Stimulated activated CD4-positive, alpha-beta T cell treated with anti-CD3 and anti-CD28 coated beads, Interleukin-15, amount 100 ng/mL, for 1 hour (primary cell): ENCODE measurements at places on chromosomes 7 and 10.

DNA sequence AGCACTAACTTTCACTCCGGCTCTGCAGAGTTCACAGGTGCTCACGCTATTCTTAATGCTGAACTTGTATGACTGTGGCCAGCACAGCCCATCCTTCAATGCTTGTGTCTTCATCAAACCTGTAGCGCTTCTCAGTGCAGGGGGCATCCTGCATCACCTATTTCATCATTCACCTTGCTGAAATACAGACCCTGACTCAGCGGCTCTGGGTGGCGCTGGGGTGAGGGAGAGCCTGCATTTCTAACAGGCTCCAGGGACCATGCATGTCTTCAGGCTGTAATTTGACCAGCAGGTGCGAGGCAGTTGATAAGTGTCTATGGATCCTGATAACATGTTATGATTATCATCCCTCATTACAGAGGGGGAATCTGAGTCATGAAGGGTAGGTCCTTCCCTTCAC, 89.3 kb downstream of the VOPP1 start:
- no peak for DNase-seq

DNA sequence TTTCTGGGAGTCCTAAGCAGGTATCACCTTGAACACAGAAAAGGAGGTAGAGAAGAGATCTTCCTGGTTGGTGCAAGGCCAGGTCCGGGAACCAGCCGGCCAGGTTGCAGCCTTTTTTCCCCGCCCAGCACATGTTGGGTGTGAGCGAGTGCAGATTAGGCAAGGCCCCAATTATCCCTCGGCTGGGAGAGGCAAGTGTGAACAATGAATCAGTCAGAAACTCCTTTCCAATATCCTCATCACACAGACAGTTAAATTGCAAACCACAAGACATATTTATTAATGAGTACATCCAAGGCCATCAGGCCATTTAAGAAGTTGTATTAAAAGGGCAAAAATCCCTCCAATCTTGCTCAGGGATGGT, 115.0 kb upstream of the AFAP1L2 start:
- DNase-seq, result no peak

DNA sequence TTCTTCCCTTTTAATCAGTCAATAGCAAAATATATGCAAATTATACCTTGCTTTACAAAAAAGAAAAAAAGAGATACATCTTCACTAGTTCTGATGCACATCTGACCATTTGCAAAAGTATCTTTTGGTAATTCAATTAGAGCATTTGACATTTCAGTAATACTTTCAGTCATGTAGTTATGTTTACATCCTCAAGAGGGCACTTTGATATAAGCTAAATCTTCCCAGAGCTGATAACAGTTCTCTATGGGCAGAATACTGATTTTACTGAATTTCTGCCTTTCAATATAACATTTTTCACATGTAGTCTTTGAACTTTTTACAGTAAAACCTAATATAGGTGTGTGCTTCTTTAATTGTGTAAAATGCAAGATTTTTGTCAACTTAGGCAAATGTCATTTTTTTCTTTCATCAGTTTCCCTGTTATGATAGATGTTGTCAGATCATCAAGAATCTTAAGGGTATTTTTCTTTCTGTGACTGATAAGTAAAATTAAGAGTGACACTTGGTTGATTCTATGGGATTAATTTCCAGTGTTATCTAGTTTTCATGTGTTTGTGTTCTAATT, 703.5 kb upstream of the SEMA3D start:
- no peak for DNase-seq

- no peak for DNase-seq
Observed at GRCh38 chr7:21094589-21094988, 307.9 kb upstream of the SP8 start.

GRCh38 chr7:133310232-133310862, 57.5 kb downstream of the EXOC4 start:
- DNase-seq, result no peak

DNA sequence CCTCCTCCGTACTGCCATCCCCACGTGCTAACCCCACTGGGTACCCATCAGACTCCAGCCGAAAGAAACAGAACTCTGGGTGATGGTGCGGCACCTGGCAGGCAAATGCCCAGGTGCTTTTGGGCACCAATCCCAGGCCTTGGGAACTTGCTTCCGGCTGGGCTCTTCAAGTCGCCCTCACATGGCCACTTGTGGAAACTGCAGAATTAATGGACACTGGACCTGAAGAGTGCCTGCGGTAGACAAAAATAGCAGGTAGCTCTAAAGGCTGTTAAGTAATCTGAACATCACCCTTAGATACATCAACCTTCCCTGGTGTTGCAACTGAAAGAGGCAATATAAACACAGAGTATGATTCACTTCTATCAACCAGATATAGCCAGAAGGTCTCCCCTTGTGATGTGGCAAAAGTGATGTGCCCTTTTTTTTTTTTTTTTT, 644.4 kb downstream of the GRM8 start:
- no peak for DNase-seq

DNA sequence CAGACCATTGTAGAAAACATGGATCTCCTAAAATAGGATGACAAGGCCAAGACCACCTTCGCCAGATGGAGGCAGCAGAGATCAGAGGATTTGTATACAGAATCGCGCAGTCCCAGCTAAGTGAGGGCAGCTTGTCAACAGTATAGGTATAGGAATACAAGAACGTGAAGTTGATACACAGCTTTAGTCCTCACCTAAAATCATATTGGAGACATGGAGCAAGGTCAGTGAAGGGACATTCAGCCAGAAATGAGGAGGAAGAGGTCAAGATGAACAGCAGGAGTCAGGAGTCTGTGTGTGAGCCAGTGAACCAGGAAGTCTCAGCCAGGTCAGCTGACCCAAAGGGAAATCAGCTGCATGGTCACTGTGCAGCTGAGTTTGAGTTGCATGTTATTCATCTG, 263.4 kb upstream of the PRKCQ start:
- DNase-seq, result no peak

DNA sequence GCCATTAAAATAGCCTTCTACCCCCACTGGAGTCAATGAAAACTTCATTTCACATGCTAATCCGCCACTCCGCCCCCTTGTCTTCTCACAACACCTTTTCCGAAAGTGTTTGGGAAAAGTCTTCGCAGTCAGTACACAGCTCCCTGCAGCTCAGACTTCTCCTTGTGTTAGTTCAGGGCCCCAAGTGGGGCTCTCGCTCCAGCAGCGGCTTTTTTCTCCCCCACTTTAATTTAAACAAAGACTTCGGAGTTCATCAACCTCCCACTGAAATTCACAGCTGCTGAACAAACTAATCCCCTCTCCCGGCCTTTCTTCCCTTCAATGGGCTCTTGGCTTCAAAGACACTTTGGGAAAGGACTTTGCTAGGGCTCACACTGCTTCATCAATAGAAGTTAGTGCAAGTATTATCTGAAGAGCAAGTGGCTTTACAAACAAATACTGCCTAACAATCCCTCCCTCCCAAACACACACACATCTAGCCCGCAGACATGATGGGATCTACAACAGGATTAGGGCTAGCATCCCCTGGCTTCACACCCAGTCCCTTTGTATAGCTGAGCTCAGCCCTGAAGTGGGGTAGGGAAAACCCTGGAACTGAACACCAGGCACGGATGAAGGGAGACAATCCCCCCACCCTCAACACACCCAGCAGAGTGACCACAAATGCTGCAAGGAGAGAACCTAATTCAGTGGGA, 23.1 kb downstream of the WNT8B start:
- no peak for DNase-seq

DNA sequence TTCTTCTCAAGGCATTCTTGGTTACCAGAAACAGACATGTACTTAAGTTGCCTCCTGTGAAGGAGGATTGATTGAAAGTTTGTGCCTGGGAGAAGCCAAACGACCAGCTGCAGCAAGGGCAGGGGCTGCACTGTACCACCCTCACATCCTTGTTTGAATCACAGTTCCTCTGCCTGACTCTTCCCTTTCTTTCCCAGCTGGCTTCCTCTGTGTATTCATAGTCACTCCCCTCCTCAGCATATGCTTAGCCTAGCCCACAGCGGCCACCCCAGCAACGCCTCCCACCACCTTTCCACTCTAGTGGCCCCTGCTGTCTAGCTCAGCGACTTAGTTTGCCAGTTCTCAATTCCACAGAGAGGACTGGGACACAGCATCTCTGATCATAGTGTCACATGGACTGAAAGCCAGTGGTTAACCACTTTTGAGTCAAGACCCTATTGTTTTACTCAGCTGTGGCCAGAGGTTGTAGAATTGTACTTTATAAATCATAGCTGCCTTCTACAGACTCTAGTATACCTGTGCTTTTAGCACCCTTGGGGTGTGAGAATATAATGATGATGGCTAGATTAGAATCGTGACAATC, 643.0 kb downstream of the SUGCT start:
- DNase-seq, result no peak

GRCh38 chr7:156160811-156161210, 348.5 kb upstream of the SHH start:
- DNase-seq, result no peak

GRCh38 chr7:125529249-125529648, 599.6 kb upstream of the POT1 start:
- no peak for DNase-seq

GRCh38 chr7:553636-554111, 34.0 kb upstream of the PDGFA start:
- no peak for DNase-seq

DNA sequence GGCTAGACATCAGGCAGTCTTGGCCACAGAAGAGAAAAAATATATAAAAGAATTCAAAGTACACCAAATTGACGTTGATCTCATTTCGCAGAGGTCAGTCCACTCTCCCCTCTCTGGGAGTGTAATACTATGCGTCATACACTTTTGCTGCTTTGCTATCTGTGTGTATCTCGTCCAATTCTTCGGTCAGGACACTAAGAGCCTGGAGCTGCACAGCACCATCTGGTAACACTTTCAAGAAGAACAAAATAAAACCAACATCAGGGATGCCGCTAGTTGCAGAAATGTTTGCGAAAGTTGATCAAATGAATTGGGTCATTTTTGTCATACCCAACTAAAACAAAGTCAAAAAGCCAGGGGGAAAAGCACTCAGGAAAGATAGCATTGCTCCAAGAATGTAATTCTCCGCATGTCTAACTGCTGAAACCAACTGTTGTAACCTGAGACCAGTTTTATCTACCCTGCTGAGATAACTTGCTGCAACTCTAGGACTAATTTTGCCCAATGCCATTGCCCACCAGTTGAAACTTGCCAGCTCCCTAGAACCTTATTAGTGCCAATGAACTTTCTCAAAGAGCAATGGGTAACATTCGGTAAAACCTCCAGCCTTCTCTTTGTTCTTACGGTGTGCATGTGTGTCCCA, 23.0 kb downstream of the TMEM176A start:
- no peak for DNase-seq
